Stimulated activated CD4-positive, alpha-beta T cell treated with anti-CD3 and anti-CD28 coated beads, TNF-alpha, amount 100 ng/mL, for 48 hours (primary cell): ENCODE measurements at places on chromosomes 2 and 18.
A peak's percentile ranks its signal among the peaks of the same experiment; 100 is the strongest.

DNA sequence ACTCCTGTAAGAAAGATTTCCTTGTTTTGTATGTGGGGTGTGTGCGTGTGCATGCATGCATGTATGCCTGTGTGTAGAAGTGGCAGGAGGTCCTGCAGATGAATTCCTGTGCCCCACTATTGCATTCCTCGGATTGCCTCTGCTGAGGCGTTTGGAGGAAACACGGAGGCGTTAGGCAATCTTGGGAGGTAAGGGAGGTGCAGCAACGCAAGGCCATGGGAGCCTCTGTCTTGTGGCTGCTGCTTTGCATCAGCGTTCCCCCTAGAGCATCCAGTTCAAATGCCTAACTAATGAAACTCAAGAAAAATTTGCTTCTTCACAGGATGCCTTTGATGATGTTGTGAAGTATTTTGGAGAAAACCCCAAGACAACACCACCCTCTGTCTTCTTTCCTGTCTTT, 80.0 kb downstream of the PRPF40A start:
- no peak for DNase-seq

DNA sequence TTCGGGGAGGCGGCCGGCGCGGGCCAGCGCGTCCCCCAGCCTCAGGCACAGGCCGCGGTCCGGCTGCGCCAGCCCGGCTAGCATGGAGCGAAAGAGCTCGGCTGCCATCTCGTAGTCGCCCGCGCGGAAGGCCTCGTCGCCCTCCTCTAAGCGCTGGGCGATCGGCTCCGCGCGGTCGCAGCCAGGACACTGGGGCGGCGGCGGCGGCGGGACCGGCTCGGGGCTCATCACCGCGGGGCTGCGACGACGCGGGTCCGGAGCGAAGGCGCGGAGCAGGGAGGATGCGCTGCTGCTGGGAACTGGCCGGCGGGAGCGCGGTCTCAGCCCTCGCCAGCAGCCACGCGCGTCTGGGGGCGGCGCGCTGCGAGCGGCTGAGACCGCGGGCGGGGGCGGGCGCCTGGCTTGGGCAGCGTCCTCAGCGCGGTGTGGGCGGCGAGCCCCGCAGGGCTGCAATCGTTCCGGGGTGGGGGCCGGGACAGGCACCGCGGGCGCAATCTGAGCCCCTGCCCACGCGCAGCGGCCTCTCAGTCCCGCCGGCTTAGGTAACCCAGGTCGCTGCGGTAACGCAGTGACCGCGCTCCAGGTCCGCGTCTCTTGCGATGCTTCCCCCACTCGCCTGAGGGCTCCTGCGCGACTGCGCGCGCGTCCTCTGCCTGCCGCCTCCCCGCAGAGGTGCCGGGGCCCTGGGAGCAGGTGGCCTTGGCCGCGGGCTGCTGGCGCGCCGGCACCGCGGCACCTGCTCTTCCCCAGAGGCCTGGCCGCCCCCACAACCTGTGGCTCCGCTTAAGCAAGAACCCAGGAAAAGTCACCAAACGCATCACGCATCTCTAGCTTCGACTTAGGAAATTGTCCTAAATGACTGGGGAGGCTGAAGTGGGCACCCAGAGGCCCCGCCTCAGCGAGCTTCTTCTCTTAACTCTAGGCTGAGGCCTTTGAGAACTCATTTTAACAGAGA, at the start of gene LONRF2:
LONRF2 (minus strand) TSS at position 636 of the 955 bp plus-strand sequence; CDS start at position 228, 408 bp downstream.
- no peak for DNase-seq

GRCh38 chr2:101900375-101900774, 91.4 kb upstream of the IL1R2 start:
- peak; percentile 64 for DNase-seq

- no peak for DNase-seq
These were observed 11.1 kb upstream of the BIN1 start for GRCh38 chr2:127118038-127118437.

DNA sequence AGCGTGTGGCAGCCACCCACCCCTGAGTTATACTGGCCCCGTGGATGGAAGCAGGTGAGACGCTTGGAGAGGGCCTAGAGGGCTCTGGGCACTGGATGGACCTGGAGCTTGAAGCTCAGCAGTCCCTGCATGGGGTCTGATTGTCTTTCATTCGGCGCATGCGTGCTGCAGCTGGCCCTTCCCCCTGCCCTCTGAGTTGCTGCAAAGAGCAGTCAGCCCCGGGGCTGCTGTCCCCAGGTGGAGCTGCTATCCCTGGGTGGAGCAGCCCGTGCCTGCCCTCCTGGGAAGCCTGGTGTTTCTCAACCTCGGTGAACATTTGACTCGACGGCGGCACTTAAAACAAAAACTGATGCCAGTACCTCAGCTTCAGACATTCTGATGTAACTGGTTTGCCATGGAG, 29.6 kb downstream of the IGFBP5 start:
- DNase-seq = no peak

DNA sequence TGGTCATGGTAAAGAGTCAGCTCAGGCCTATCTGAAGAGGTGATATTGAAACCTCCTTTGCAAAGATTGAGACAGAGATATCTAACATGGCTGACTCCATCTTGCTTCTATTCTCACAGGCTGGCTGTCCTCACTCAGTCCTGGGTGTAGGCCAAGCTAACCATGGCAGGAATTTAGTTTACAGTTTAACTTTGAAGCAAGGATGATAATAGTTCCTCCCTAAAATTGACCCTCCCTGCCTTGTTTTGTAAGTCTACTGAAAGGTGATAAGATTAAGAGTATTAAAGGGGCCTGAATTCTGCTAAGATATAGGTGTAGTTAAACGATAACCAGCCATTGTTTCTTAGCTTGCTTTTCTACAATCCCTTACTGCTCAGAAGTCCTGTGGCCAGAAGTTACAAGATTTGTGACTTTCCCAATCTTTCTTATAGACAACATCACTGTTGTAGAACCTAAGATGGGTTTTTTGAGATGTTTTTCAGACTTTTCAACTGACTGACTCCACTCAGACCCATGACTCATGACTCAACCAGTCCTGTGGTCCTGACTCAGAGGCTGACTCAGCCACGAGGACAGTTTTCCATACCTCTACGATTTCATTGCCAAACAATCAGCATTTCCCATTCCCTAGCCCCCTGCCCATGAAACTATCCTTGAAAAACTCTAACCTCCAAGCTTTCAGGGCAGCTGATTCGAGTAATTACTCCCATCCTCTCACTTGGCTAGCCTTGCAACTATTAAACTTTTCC, 195.7 kb upstream of the SESTD1 start:
- DNase-seq = peak; percentile 20

DNA sequence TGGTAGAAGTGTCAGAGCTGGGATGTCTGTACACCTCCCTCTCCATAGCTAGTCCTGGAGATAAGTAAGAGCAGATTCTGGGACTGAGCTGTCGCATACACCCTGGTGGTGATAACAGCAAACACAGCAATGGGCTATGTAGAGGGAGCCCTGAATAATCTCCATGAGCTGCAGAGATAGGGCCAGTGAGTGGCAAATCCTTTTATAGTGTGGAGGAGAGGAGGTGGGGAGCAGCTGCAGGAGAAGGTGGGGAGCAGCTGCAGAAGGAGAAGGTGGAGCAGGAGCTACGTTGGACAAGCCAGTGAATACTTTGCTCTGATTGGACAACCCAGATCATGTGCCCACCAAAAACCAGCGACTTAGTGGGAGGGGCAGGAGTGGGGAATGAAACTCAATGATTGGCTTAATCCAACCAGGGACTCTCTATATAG, 85.5 kb downstream of the TMEM247 start:
- no peak for DNase-seq

DNA sequence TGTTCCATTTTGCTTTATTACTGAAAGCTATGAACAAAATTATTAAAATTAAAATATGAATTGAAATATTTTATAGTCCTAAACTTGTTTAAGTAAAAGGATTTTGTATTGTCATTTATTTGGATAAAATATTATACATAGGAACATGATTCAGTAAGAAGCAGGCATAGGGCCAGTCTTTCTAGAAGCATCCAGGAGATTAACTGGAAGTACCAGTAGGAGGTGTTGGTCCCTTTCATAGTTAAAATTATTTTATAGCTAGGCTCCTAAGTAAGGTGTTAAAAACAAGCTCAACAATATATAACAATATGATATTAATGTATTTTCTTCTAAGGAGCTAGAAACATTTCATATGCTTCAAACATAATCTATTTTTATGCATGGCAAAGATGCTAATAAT, 43.7 kb downstream of the FIGN start:
- no peak for DNase-seq

DNA sequence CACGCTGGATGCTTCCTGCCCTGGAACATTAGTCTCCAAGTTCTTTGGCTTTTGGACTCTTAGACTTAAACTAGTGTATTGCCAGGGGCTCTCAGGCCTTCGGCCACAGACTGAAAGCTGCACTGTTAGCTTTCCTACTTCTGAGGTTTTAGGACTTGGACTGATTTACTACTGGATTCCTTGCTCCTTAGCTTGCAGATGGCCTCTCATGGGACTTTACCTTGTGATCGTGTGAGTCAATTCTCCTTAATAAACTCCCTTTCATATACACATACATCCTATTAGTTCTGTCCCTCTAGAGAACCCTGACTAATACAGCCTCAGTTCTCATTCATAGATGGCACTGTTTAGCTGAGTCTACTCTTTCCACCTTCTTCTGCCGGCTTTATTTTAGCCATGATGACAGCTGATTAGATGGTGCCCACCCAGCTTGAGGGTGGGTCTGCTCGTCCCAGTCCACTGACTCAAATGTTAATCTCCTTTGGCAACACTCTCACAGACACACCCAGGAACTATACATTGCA, 389.1 kb downstream of the NYAP2 start:
- no peak for DNase-seq

DNA sequence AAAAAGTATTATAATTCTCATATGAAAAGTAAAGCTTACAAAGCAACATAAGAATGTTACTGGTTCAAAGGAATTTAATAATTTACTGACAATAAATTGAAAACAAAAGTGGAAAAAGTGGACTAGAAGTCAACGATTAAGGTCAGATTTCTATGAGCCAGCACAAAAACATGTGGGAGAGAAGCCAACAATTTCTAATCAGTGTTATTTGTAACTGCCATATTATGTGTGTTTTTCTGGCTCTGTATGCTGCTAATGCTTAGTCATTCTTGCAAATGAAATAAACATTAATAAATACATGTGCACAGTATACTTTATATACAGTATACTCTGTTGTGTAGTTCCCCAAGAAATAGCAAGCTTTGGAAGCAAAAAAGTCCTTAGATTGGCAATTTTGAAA, 301.3 kb upstream of the RGPD4 start:
- DNase-seq = no peak

- DNase-seq = no peak
These were observed 21.6 kb upstream of the GPR55 start for GRCh38 chr2:230946429-230947234.

DNA sequence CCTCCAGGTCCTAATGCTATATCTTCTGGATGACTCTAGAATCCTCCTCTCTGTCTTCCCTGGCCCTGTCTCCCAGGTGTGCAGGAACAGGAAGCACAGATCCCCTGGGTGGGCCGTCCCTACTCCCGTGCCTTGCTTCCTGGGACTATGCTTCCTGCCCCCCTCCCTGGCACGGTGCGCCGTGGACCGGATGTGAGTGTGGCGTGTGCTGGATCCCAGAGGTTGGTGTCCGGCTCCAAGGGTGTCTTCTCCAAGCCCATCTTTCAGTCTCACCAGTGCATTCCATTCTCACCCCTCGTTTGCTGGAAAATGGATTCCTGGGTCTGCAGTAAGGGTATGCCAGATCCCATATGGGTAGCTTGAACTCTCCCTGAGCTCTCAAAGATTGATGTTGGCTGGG, 144.4 kb upstream of the TWIST2 start:
- no peak for DNase-seq

DNA sequence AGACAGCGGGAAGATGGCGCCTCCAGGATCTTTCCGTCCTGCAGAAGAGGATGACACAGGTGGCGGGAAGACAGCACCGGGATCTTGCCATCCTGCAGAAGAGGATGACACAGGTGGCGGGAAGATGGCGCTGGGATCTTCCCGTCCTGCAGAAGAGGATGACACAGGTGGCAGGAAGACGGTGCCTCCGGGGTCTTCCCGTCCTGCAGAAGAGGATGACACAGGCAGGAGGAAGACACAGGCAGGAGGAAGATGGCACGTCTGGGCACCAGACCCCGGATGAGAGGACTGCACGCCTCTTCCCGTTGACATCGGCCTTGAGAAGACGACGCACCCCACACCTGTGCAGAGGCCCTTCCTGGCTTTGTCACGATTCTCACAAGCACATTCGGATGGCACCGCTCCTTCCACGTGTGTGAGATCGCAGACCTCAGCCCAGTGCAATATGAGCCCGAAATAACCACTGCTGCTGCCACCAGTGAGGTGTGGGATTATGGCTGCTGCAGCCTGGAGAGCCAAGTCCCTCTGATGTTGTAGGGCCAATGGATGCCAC, 79.4 kb upstream of the SNTG2 start:
- DNase-seq = no peak

- no peak for DNase-seq
These were observed 1113.3 kb downstream of the TSN start for GRCh38 chr2:122868646-122869275.

DNA sequence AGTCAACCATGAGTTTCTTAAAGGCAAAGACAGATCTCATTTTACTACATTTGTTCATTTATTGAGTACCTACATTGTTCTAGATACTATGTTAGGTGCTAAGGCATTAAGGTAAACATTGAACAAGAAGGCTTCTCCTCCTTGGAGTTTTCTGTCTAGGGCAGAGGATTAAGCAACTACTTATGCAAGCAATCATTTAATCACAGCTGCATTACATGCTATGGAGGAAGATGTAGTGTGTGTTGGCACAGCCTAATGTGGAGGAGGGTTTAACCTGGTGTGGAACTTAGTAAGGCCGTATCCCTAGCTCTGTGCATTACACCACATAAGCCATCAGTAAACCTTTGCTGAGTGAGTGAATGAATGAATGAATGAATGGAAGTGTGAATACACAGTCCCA, 106.5 kb upstream of the MAP3K20 start:
- DNase-seq = no peak

GRCh38 chr2:9167718-9168657, 38.6 kb upstream of the ASAP2 start:
- DNase-seq = no peak

GRCh38 chr18:58344861-58345463, 283.9 kb downstream of the ALPK2 start:
- DNase-seq = no peak

GRCh38 chr2:16613539-16614011, 52.1 kb downstream of the CYRIA start:
- no peak for DNase-seq

DNA sequence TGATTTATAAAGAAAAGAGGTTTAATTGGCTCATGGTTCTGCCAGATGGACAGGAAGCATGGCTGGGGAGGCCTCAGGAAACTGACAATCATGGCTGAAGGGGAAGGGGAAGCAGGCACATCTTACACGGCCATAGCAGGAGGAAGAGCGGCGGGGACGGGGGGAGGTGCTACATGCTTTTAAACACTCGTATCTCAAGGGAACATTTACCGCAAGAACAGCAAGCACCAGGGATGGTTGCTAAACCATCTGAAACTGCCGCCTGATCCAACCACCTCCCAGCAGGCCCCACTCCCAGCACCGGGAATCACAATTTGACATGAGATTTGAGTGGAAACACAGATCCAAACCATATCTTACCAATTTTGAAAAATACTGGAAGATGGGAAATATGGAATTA, 362.8 kb downstream of the FBXO15 start:
- DNase-seq = no peak

GRCh38 chr2:127413782-127414637, 4.2 kb upstream of the PROC start:
- DNase-seq = no peak
